ENCODE measurements at places on chromosomes 11 and 22. TPM values are rescaled to one million over a fixed set of nuclear protein-coding genes. Genes with fewer than 3 reads are reported as not detected.

DNA sequence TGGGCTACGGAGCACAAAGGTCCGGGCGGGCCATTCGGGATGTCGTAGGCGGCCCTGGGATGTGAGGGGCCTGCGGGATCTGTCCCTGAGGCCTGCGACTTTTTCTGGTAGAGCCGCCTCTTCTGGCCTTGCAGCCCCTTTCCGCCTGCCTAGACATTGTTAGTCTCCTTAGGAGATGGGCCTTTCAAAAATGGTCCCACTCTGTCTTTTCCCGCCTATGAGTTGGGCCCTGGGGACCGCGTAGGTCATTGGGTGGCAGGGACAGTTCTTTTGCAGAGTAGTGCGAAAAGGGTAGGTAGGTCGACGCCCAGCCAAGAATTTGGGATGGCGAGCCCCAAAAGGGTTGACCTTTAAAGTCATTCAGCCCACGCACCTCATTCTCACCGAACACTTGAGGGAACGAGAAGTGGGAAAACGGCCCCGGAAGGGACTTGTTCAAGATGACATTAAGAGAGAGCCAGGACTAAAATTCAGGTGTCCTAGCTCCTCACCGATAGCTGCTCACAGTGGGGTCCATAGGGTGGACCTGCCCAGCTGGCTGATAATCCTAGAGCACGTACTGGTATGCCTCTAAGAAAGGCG is 785 bp downstream of the OTUB1 start:
- H3K4me3 ChIP-seq, result peak overlapping the region; percentile 98
- peaks cover 28% of the 10 kb centered on the region for H3K4me1 ChIP-seq
- H3K36me3 ChIP-seq, result peaks cover 2% of the 10 kb centered on the region

DNA sequence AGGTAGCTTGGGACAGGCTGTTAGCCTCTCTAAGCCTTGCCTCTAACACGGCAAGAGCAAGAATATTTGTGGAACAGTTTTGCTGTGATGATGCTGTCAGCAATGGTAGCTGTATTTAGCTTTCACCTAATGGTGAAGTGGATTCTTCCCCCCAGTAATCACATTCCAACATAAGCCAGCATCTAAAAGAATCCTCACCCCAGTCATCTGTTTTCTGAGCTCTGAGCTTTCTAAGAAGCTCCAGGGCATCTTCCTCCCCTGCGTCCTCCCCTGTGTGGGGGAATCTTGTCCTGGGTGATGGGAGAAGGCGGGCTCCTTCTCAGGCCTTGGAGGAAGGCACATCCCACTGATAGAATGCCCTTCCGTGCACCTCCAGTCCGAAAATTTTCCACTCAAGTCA is 367.6 kb downstream of the BRD1 start:
- no peak for DNase-seq
- H3K27me3 ChIP-seq, result no peaks in the 10 kb centered on the region
- H3K4me3 ChIP-seq, result no peak overlapping the region
- H3K4me1 ChIP-seq, result peaks cover 5% of the 10 kb centered on the region
- H3K36me3 ChIP-seq, result no peaks in the 10 kb centered on the region

GRCh38 chr11:47442514-47442913 is 6.4 kb downstream of the RAPSN start:
- no peaks in the 10 kb centered on the region for H3K4me1 ChIP-seq
- H3K27me3 ChIP-seq, result no peaks in the 10 kb centered on the region
- no peak for DNase-seq
- H3K4me3 ChIP-seq, result no peak overlapping the region
- H3K27ac ChIP-seq, result no peak overlapping the region
- H3K36me3 ChIP-seq, result no peaks in the 10 kb centered on the region

DNA sequence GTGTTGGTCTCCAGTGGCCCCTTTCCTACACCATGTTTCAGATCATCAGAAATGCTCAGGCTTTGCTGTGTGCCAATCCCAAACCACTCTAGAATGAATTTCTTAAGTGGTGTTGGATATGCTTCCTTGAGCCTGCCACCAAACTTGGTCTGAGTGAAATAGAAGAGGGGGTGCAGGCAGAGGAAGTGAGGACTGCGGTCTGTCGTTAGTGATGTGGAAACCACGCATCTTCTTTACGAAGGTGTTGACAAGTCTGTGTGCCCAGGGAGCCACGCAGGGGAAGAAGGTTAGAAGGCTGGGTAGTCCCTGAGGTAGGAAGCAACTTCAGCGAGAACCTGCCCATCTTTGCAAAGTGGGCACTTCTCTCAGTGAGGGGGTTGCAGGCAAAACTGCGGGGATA is 187.4 kb upstream of the NAV2 start:
- no peak overlapping the region for H3K4me3 ChIP-seq
- H3K36me3 ChIP-seq, result peaks cover 2% of the 10 kb centered on the region
- H3K27me3 ChIP-seq, result peaks cover 53% of the 10 kb centered on the region
- H3K4me1 ChIP-seq, result no peaks in the 10 kb centered on the region

DNA sequence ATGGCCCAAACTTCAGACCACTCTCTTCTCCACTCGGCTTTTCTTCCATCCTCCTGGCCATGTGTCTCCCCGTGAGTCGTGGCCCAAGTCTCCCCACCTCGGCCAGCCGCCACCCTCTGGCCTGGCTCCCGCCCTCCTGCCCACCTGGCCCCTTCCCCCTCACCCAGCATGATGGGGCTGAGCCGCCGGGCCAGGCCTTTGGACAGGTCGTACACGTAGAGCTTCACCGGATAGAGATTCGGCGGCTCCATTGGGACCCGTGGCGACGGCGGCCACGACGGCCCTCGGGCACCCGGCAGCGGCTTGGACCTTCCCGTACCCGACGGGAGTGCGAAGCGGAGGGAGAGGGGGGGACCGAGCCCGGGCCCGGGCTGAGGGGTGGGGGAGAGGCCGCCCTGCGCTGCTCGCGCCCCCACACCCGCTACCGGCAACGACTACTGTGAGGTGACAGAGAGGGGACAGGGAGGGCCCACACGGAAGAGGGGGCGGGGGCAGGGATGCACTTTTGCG is at the start of gene DESI1:
Gene DESI1, minus strand, starts transcription at position 455 of the 510 bp plus-strand sequence. Its CDS starts 204 bp downstream, at position 251.
- H3K4me1 ChIP-seq, result peaks cover 18% of the 10 kb centered on the region
- no peaks in the 10 kb centered on the region for H3K27me3 ChIP-seq
- DNase-seq, result no peak
- H3K36me3 ChIP-seq, result no peaks in the 10 kb centered on the region
- H3K27ac ChIP-seq, result peak within 1 kb of the TSS; percentile 98
- H3K4me3 ChIP-seq, result peak within 1 kb of the TSS; percentile 97

GRCh38 chr11:120219938-120220746 is 9.3 kb downstream of the OAF start:
- peaks cover 19% of the 10 kb centered on the region for H3K4me1 ChIP-seq
- H3K27ac ChIP-seq, result no peak overlapping the region
- H3K27me3 ChIP-seq, result peaks cover 17% of the 10 kb centered on the region
- no peak for DNase-seq
- H3K36me3 ChIP-seq, result no peaks in the 10 kb centered on the region
- H3K4me3 ChIP-seq, result no peak overlapping the region

- no peak overlapping the region for H3K4me3 ChIP-seq
- no peaks in the 10 kb centered on the region for H3K36me3 ChIP-seq
- DNase-seq, result no peak
- H3K4me1 ChIP-seq, result peaks cover 4% of the 10 kb centered on the region
- peaks cover 16% of the 10 kb centered on the region for H3K27me3 ChIP-seq
- H3K27ac ChIP-seq, result peak overlapping the region; percentile 21
These were observed 38.1 kb upstream of the SWAP70 start for GRCh38 chr11:9625728-9626127.

- H3K4me1 ChIP-seq, result no peaks in the 10 kb centered on the region
- no peak overlapping the region for H3K27ac ChIP-seq
- H3K27me3 ChIP-seq, result no peaks in the 10 kb centered on the region
- H3K4me3 ChIP-seq, result no peak overlapping the region
- H3K36me3 ChIP-seq, result no peaks in the 10 kb centered on the region
These were observed 66.5 kb downstream of the DBX1 start for GRCh38 chr11:20093775-20094174.

GRCh38 chr22:23688121-23688520 is 2.7 kb upstream of the RGL4 start:
- H3K27ac ChIP-seq, result no peak overlapping the region
- no peaks in the 10 kb centered on the region for H3K27me3 ChIP-seq
- H3K4me1 ChIP-seq, result peaks cover 11% of the 10 kb centered on the region

- H3K4me3 ChIP-seq, result no peak overlapping the region
- H3K36me3 ChIP-seq, result no peaks in the 10 kb centered on the region
- peaks cover 32% of the 10 kb centered on the region for H3K4me1 ChIP-seq
- peak overlapping the region; percentile 4 for H3K27ac ChIP-seq
These were observed 15.6 kb upstream of the CYP2R1 start for GRCh38 chr11:14907411-14908213.

DNA sequence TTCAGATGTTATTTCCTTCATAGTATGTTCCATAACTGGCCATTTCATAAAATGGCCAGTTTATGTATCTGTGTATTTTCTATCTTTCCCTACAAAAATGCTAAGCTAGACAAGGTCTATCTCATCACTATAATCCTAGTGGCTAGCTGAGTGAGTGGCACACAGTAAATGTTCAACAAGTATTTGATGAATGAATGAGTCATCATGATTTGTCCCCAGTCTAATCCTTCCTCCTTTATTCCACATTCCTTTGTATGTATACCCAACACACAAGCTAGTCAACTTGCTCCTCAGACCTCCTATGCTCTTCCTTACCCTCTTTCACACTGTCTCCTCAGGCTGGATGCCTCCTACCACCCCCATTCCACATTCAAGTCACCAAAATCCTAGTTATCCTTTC is 12.5 kb downstream of the APLNR start:
- no peak for DNase-seq
- no peak overlapping the region for H3K27ac ChIP-seq
- peaks cover 19% of the 10 kb centered on the region for H3K27me3 ChIP-seq
- no peak overlapping the region for H3K4me3 ChIP-seq
- no peaks in the 10 kb centered on the region for H3K36me3 ChIP-seq
- no peaks in the 10 kb centered on the region for H3K4me1 ChIP-seq

- H3K36me3 ChIP-seq, result peaks cover 21% of the 10 kb centered on the region
- H3K27ac ChIP-seq, result no peak overlapping the region
- peaks cover 4% of the 10 kb centered on the region for H3K4me1 ChIP-seq
- H3K4me3 ChIP-seq, result no peak overlapping the region
- no peaks in the 10 kb centered on the region for H3K27me3 ChIP-seq
These were observed 32.4 kb upstream of the CLNS1A start for GRCh38 chr11:77669848-77670511.

Gene POLD4
- total RNA-seq, result 45.9 TPM

DNA sequence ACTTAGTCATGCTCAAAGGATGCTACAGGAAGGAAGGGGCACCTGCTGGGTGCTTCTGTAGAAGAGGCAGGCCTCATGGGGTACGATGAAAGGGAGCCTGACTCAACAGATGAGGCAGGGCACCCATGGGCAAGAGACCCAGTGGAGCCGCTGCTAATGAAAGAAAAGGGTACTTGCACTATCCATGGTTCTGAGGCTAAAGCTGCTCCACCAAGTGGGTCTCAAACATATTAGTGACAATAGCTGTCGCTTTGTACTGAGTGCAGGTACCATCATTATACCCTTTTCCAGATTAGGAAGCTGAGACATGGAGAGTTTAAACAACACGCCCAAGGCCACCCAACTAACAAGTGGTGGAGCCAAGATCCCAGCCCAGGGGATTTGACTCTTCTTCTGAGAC is 127.5 kb upstream of the SERPIND1 start:
- H3K27me3 ChIP-seq, result peaks cover 8% of the 10 kb centered on the region
- H3K4me1 ChIP-seq, result peaks cover 2% of the 10 kb centered on the region
- no peak overlapping the region for H3K4me3 ChIP-seq
- H3K36me3 ChIP-seq, result peaks cover 2% of the 10 kb centered on the region
- no peak for DNase-seq

Gene KCNK4
- total RNA-seq, result not detected

Gene KCNK7
- 4.7 TPM for total RNA-seq

DNA sequence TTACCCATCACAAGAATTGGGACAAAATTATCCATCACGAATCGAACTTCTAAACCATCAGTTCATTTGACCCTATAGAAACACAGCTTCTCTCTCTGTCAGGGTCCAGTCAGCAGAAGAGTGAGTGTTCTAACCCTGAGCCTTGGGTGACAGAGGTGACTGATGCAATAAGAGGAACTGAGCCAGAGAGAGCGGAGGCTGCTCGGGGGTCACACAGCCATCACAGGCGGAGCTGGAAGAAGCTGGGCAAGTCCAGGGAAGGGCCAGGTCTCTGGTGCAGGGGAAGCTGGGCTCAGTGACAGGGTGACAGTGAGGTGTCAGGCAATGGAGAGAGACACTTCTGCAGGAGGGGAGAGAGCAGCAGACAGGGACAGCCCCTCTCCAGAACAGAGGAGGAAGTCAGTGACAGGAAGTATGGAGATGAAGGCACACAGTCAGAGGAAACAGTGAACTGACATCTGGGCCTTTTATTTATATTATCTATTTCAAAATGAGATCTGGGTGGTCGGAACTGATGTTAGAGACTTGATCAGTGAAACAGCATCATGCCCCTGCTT is 184.0 kb upstream of the TBCEL start:
- peaks cover 4% of the 10 kb centered on the region for H3K4me1 ChIP-seq
- no peak overlapping the region for H3K4me3 ChIP-seq
- DNase-seq, result no peak
- H3K36me3 ChIP-seq, result no peaks in the 10 kb centered on the region

GRCh38 chr11:118928101-118928869 is 2.6 kb upstream of the BCL9L start:
- H3K27me3 ChIP-seq, result no peaks in the 10 kb centered on the region
- peak overlapping the region; percentile 79 for H3K4me3 ChIP-seq
- peak; percentile 96 for DNase-seq

- H3K27me3 ChIP-seq, result peaks cover 29% of the 10 kb centered on the region
- H3K4me1 ChIP-seq, result no peaks in the 10 kb centered on the region
- no peak overlapping the region for H3K4me3 ChIP-seq
- H3K27ac ChIP-seq, result no peak overlapping the region
These were observed 31.9 kb downstream of the ANKK1 start for GRCh38 chr11:113419454-113420003.

GRCh38 chr22:20956258-20957101 is 10.6 kb upstream of the AIFM3 start:
- no peaks in the 10 kb centered on the region for H3K36me3 ChIP-seq
- H3K4me1 ChIP-seq, result peaks cover 4% of the 10 kb centered on the region
- H3K27ac ChIP-seq, result no peak overlapping the region
- DNase-seq, result no peak

Gene GPR83
- total RNA-seq, result 0.10 TPM

DNA sequence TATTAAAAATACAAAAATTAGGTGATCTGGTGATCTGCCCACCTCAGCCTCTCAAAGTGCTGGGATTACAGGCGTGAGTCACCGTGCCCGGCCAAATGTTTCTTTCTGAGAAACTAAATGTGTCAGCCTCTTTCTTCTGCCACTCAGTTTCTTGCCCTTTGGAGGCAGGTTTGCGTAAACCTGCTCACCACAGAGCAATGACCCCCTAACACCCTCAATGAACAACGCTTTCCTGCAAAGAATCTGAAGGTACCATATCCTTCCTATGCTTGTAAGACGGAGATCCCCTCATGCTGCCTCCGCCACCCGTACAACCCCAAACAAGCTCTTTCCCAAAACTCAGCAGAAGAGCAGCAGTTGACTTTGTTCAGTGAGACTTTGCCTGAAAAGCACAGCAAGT is 38.7 kb upstream of the TTLL12 start:
- no peaks in the 10 kb centered on the region for H3K36me3 ChIP-seq
- no peaks in the 10 kb centered on the region for H3K4me1 ChIP-seq
- peaks cover 5% of the 10 kb centered on the region for H3K27me3 ChIP-seq
- DNase-seq, result no peak
- H3K27ac ChIP-seq, result peak overlapping the region; percentile 9
- H3K4me3 ChIP-seq, result no peak overlapping the region

- no peaks in the 10 kb centered on the region for H3K36me3 ChIP-seq
- no peak for DNase-seq
- peaks cover 34% of the 10 kb centered on the region for H3K27me3 ChIP-seq
- H3K27ac ChIP-seq, result no peak overlapping the region
These were observed 26.6 kb upstream of the IL17RA start for GRCh38 chr22:17057959-17058814.

- H3K27me3 ChIP-seq, result peaks cover 21% of the 10 kb centered on the region
- peak overlapping the region; percentile 90 for H3K27ac ChIP-seq
- H3K36me3 ChIP-seq, result peaks cover 2% of the 10 kb centered on the region
- H3K4me3 ChIP-seq, result peak overlapping the region; percentile 94
These were observed 1.1 kb downstream of the DNAL4 start for GRCh38 chr22:38792833-38793232.

All from T-helper 17 cell (primary cell).